ENCODE measurements at places on chromosomes 11 and 22.

DNA sequence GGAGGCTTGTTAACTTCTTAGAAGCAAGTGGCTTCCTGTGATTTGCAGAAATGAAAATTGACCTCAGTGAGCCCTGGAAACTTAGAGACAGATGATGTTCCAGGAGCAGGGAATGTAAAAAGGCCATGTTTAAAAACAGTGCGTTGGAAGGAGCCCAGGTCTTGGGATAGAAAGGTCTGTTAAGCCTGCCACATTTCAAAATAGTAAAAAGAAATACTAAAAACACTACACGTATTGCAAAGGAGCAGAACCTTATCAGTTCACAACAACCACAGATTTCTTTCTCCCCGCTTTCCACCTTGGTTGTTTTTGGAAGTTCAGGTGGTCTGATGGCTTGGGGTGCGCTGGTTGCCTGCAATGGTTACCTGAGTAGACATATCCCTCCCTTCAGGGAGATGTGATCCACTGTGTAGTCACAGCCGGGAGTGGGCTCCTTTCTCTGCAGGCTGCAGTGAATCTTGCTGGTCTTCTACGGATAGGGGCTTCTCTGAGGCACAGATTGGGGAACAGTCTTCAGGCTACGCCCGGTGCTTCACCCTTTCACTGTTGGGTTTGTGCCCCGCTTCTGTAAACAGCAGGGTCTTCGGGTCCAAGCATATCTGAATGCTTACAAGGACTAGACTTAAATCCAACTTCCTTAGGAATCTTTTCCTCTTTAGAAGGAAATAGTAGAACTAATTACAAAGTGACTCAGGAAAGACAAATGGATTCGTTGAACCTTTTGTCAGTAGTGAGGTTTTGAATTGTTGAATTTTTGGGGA lies 1.9 kb downstream of the TEAD1 start:
- DNase-seq = peak; percentile 48

GRCh38 chr11:504053-504993 lies 2.7 kb downstream of the RNH1 start:
- peak; percentile 52 for DNase-seq

DNA sequence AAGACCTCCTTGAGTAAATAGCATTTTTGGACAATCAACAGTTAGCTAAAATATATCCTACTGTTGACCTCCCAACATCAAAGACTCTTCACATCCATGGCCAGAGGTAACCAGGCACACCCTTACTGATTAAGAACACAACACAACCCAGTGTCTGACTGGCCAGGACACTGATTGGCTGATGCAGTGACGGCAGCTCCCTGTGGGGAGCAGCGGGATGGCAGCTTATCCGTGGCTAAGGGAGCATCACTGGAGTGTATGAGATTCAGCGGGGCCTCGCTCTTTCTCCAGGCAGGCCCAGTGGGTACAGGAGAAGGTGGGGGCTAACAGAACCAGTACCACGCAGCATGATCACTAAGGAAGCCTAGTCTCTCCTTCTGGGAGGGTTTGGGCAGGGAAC lies 10.3 kb upstream of the IL2RB start:
- no peak for DNase-seq

GRCh38 chr11:116776522-116776984 lies 3.8 kb upstream of the BUD13 start:
- DNase-seq = no peak

DNA sequence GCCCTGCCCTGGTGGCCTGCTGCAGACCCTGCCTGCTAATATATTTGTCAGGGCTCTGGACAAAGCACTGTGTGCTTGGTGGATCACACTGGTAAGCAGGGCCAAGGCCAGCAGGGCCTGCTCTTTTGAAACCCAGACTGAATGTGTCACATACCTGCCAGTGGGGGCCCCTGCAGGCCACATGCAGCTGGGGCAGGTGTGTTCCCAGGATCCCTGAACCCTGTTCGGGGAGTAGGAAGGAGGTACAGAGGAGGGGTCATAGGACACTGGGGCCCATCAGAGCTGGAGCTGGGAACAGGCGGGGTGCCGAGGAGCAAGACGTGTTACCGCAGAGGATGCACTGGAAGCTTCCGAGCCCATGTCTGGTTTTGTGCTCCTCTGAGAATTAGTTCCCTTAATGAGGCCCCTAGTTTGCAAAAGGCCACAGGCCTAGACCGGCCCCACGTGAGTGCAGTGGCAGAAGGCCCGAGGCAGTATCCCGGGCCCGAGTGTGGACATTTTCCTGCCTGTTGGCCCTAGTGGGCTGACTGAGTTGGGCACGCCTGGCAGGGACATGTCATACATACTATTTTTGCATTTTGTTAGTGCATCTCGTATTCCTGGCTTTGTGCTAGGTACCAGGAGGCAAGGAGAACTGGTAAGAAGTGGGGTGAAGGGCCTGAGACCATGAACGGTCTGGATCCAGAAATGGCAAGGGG lies 11.2 kb upstream of the ACR start:
- no peak for DNase-seq

DNA sequence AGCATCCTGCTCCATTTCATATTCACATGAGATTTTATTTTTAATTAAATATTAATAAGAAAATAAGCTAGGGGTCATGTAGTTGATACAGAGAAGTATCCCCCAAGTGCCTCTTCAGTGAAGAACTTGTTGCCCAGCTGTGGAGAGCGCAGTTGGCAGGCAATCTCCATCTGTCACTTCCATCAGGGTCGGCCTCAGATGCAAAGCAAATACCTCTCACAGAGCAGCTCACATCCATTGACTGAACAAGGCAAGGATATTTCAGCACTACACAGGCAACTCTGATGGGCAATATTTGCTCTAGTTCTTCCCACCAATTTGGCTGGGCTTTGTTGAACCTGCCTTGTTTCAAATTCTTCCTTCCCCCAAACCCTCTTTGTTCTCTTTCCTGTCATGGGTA lies 129.4 kb downstream of the NOX4 start:
- DNase-seq = no peak

DNA sequence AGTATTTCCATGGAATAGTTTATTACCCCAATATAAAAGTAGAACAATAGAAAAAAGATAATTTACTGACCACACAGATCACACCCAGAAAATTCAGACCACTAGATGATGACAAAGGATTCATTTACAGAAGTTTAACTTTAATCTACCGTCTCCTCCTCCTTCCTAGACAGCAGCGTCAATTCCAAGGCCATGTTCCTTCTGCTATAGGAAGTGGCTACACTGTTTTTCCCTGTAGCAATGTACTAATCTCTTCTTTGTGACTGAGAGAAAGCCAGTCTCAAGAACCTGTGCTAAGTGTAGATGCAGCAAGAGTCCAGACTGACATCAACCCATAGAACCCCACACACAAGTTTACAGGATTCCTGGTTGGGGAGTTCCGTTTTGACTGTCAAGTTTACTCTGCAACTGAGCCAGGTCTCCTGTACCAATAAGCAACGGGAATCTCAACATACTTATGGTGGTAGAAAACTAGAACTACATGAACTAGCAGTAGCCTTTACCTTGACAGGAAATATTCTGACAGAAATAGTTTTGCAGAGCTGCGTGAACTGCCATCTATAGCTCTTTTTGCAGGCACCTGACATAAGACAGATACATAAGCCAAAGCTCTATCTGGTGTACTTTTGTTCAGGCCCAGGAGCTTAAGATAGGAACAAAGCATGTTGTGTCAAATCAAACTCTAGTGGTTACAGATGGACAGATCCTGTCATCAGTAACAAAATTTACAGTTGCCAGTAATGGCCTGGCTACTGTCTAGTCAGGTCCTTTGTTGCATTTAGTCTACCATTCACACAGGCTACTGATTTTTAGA lies 42.9 kb downstream of the MRTFA start:
- DNase-seq = no peak

- DNase-seq = no peak
These were observed 8.0 kb downstream of the POU2AF1 start for GRCh38 chr11:111370902-111371578.

DNA sequence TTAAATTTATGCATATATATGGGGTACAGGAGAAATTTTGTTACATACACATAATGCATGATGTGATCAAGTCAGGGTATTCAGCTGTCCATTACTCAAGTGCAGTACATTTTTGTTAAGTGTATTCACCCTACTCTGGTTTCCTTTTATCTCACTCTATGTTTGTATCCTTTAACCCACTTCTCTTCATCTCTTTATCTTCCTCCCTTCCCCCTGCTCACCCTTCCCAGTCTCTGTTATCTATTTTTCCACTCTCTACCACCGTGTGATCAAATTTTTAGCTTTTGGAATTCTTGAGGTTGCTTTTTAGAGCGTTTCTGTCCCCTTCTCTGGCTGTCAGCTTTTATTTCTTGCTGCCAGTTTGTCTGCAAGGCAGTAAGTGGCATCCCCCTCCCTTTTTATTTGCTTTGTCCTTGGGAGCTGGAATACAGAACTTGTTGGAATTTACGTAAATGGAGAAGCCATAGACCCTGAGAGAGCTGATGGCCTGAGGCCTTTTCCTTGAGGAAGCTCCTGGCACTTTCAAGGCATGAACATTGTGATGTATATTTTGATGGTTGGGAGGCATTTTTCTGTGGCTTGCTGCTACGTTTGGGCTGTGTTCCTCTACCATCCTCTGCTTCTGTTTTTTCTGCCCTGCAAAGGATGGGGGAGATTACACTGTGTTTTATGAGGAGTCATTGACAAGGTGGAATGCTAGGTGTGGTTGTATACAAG lies 148.6 kb downstream of the LDLRAD3 start:
- peak; percentile 41 for DNase-seq

- DNase-seq = no peak
These were observed 3.4 kb downstream of the MMP3 start for GRCh38 chr11:102840018-102840417.

- DNase-seq = no peak
These were observed 10.6 kb upstream of the APOBEC3A start for GRCh38 chr22:38946771-38947170.

DNA sequence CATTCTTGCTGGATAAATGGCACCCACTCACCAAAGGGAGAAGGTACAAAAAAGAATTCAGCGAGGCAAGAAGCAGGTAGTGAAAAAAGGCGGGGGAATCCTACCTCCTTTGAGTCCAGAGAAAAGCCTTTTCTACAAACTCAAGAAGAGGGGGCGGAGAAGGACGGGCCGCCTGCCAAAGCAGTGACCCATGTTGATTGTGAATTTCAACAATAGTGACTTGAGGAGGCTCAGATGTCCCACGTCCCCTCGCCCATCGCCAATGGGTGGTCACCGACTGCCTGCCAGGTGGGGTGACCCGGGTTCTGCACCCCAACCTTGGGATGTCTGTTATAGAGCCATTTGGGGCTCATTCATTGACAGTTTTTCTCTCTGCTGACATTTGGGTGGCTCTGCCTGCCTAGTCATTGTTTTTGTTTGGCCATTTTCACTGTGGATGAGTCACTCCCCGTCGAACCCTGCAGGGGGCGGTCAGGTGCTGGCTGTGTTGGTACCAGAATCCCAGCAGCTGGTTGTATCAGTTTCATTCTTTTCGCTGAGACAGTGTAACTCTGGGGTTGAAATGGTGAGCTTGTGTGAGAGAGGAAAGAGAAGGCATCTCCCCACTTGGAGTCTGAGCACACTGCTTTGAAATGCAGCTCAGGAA lies 163.4 kb upstream of the NCAM1 start:
- DNase-seq = peak; percentile 26

- DNase-seq = peak; percentile 65
These were observed 73.6 kb upstream of the MYO18B start for GRCh38 chr22:25668437-25668836.
